ENCODE measurements at places on chromosomes 13 and 19. TPM values are rescaled to one million over a fixed set of nuclear protein-coding genes. Genes with fewer than 3 reads are reported as not detected.
A peak's percentile ranks its signal among the peaks of the same experiment; 100 is the strongest.

DNA sequence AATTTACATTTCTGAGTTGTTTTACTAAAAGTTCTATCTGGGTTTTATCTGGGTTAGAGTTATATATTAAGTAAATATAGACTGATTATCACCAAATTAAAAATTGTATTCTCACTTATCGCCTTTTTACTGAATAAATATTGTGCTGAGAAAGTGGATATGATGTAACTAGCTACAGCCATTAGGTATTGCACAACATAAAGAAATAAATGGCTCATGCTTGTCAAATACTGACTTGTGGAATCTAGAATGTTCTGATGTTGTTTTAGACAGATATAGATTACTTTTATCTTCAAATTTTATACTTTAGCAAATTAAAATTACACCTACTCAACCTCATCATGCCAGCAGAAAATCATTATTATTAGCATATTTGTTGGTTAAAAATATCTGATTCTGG is 1277.1 kb upstream of the MIR17HG start:
- no peak for DNase-seq

- no peak for DNase-seq
These were observed 6.3 kb downstream of the CACTIN start for GRCh38 chr19:3620145-3620816.

- no peak for DNase-seq
These were observed 8.1 kb downstream of the ANO8 start for GRCh38 chr19:17326595-17326966.

DNA sequence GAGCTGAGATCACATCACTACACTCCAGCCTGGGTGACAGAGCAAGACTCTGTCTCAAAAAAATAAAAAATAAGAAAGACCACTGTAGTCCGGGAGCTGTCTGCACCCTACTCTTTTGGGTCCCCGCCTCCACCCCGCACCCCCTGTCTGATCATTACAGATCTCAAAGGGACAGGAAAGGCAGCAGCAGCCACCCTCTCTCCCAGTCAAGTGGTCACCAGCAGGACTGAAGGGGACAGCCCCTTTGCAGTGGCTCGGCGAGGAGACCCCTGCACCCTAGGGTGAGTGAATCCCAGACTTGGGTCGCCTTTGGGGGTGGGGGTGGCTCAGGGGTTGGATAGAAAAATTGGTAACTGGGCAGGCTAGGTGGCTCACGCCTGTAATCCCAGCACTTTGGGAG is 12.5 kb upstream of the KCNN1 start:
- no peak for DNase-seq

DNA sequence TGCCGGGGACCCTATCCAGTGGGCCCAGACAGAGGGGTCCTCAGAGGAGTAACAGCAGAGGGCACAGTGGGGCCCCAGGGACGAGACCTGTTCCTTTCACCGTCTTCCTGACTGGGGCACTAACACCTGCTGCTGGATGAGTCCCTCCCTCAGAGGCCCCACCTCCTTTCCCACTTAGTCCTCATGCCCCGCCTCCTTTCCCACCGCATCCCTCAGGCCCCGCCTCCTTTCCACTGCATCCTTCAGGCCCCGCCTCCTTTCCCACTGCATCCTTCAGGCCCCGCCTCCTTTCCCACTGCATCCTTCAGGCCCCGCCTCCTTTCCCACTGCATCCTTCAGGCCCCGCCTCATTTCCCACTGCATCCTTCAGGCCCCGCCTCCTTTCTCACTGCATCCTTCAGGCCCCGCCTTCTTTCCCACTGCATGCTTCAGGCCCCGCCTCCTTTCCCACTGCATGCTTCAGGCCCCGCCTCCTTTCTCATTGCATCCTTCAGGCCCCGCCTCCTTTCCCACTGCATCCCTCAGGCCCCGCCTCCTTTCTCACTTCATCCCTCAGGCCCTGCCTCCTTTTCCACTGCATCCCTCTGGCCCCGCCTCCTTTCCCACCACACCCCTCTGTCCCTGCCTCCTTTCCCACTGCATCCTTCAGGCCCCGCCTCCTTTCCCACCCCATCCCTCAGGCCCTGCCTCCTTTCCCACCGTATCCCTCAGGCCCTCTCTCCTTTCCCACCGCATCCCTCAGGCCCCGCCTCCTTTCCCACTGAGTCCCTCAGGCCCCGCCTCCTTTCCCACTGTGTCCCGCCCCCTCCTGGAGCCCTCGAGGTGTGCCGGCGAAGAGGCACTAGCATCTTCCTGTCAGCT is 6.7 kb downstream of the SPPL2B start:
- DNase-seq = no peak

GRCh38 chr19:53517114-53517741 is 20.7 kb upstream of the ZNF331 start:
- DNase-seq = no peak

GRCh38 chr19:45801603-45802175 is 9.0 kb upstream of the DMWD start:
- no peak for DNase-seq

GRCh38 chr13:60158321-60158801 is 5.4 kb downstream of the DIAPH3 start:
- no peak for DNase-seq

- no peak for DNase-seq
These were observed 40.7 kb upstream of the TNFSF11 start for GRCh38 chr13:42533336-42533591.

DNA sequence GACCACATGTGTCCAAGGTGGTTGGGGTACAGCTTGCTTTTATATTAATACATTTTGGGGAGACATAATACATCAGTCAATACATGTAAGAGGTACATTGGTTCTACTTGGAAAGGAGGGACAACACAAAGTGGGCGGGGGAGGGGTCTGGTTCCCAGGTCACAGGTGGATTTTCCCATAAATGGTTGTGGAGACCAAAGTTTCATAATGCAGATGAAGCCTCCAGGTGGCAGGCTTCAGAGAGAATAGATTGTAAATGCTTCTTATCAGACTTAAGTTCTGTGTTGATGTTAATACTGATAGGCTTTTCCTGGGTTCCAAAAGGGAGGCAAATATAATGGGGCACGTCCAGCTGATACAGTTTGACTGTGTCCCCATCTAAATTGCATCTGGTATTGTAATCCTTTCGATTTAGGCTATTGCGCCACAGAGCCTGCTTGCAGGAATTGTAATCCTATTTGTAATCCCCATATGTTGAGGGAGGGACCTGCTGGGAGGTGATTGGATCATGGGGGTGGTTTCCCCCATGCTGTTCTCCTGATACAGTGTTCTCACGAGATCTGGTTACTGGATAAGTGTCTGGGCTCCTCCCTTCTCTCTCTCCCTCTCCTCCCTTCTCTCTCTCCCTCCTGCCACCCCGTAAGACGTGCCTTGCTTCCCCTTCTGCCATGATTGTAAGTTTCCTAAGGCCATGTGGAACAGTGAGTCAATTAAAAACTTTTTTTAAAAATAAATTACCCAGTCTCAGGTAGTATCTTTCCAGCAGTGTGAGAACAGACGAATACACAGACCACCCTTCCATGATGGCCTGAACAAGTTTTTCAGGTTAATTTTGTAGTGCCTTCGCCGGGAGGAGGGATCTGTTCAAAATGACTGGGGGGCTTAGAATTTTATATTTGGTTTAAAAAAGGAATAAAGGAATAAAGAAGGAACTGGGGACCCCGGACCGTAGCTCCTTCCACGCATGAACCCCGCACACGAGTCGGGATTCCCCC is 44.9 kb downstream of the ZNF823 start:
- DNase-seq = no peak

DNA sequence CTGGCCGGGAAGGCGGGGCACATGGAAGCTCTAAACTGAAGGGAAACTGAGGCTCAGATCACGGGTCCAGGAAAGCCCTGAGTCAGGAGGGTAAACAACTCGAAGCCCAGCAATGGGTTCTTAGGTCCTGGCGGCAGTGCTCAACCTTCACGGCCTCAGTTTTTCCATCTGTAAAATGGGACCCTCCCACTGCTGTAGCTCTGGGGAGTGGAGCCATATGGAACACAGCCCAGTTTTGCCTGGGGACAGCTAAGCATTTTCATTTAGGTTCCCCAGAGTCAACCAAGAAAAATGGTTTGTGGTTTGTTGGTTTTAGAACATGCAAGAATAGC is 30.4 kb downstream of the CEBPG start:
- DNase-seq = peak; percentile 19

- peak; percentile 29 for DNase-seq
These were observed 2.1 kb downstream of the ARID3A start for GRCh38 chr19:927780-928401.

DNA sequence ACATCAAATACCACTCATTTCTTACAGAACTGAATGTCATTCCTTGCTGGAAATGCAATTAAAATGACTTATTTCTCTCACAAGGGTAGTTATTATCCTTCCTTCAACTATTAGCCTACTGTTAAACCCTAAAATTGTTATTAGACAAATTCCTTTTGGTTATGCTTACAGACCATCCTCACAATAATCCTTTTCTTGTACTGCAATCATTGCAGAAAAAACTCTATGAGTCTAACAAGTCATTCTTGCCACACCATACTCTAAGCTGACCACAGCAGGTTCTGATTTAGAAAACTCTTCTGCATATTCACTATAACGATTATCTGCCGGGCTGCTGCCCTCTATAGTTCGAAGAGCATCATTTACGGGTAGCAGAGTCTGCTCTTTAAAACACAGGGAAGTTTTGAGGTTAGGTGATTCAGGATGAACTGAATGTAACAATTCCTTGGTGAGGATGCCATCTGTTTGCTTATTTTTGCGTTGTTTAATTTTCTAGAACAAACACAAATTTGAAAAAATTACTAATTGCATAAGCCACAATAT is 38.2 kb downstream of the MTMR6 start:
- no peak for DNase-seq

DNA sequence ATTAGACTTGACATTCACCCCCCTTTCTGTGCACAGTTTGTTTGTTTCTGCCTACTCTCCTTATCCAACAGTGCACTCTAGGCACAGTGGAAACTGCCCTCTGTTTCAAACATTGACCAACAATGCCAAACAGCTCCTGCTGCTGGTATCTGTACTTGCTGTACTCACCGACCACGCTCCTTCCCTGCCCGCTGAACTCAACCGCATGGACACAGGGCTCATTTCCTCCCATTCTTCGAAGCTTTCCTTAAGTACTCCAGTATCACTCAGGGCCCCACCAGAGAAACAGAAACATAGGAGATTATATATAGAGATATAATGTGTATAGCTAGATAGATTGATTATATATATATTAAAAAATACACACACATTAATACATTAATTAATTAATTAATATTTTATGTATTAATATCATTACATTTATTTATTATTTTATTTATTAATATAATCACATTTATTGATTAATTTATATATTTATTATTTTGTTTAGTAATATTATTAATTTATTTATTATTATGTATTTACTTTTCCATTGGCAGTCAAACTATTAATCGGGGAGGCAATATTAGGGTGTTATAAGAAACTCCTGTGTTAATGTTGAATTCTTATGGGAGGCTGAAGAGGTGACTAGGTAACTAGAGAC is 1528.2 kb downstream of the EFNB2 start:
- DNase-seq = no peak

- DNase-seq = no peak
These were observed 109.2 kb downstream of the IRS2 start for GRCh38 chr13:109677206-109677605.

GRCh38 chr19:11453468-11454341 is 18.3 kb downstream of the PRKCSH start:
- DNase-seq = no peak

DNA sequence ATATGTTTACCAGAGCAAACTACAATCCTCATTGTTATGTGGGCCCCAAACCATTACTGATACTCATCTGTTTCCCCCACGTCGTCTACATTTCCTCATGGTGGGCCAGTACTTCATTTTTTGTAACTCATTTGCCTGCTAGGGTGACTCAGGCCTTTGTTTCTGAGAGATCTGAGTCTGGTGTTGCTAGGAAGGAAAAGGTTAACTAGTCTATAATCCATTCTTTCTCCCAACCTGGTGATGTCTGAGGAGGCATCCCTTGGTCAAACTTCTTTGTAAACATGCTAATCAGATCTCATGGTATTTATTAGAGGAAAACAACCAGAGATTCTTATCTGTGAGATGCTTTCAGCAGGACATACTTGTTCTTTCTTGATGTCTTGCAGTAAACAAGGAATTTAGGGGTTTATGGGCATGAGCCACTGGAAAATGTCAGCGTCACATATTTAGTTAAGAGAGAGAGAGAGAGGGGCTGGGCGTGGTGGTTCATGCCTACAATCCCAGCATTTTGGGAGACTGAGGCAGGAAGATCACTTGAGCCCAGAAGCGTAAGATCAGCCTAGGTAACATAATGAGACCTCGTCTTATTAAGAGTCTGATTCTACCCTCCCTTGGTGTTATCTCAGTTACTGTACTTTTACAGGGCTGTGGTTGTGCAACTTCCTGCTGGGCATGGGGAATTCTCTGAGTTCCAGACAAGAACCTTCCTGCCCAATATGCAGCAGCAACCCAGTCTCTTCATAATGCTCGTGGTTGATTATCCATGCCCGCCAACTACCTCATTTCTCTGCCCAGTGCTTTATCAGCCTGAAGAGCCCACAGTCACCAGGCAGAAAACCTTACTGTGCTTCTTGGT is 9.7 kb upstream of the DPRX start:
- no peak for DNase-seq

GRCh38 chr13:20263393-20264044 is 31.4 kb upstream of the GJB6 start:
- no peak for DNase-seq

GRCh38 chr19:22610121-22610520 is 24.0 kb upstream of the ZNF492 start:
- DNase-seq = no peak

DNA sequence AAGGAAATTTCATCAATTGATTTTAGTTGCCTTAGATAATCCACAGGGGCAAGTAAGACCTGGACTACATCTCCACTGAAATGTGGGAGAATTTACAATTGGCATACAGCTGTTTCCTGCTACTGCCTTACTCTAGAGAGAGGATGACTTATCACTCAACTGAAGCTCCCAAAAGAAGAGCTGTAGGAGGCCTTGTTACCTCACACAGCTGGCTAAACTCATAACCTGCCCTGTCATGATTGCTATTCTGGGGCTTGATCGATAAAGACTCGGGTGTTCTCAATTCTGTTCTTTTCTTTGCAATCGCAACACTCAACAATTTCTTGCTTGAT is 1396.4 kb downstream of the EFNB2 start:
- no peak for DNase-seq

DNA sequence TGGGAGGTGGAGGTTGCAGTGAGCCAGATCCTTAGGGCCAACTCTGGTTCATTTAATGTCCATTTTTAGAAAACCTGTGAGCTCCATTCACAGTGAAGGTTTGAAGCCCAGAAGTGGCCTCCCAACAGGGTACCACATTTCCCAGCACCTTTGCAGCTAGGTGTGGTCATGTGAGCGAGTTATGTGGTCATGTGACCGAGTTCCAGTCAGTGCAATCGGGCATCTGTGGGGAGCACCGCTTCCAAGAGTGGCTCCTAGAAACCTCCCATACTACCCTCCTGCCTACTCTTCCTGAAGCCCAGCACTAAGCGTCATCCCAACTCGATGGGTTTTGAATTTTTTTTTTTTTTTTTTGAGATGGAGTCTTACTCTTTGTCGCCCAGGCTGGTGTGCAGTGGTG is 663 bp upstream of the PLA2G4C start:
- DNase-seq = no peak

Gene CEBPA
- polyA plus RNA-seq = 0.92 TPM

Gene PROZ
- not detected for polyA plus RNA-seq

Gene TSSK6
- polyA plus RNA-seq = not detected

Gene CYP4F2
- polyA plus RNA-seq = not detected

Gene C13orf46
- 0.31 TPM for polyA plus RNA-seq

Gene RUBCNL
- 0.57 TPM for polyA plus RNA-seq

Gene ZNF44
- polyA plus RNA-seq = 11.1 TPM

Gene S1PR2
- 5.1 TPM for polyA plus RNA-seq

Gene PLA2G4C
- polyA plus RNA-seq = 3.6 TPM

Gene RASIP1
- polyA plus RNA-seq = 18.4 TPM

Gene C19orf67
- polyA plus RNA-seq = 0.08 TPM
